ENCODE measurements at places on chromosomes 3 and 15. TPM values are rescaled to one million over a fixed set of nuclear protein-coding genes. Genes with fewer than 3 reads are reported as not detected.

Gene GOLGA6B
- total RNA-seq: not detected

Gene CPB1
- 2.1 TPM for total RNA-seq

Gene MORC1
- total RNA-seq: not detected

Gene DCLK3
- total RNA-seq: 2.6 TPM

Gene KCNAB1
- 4.2 TPM for total RNA-seq

Gene SLC51A
- 2.1 TPM for total RNA-seq

Gene COLQ
- total RNA-seq: 14.1 TPM

Gene SUCNR1
- 0.52 TPM for total RNA-seq

Gene FRMD5
- 3.7 TPM for total RNA-seq

Gene WDR5B
- total RNA-seq: 4.7 TPM

Gene PATL2
- 2.6 TPM for total RNA-seq

Gene SI
- not detected for total RNA-seq

Gene IL20RB
- 0.52 TPM for total RNA-seq

Gene AHSG
- 0.52 TPM for total RNA-seq

Gene NSUN3
- 17.2 TPM for total RNA-seq

Gene TRPC1
- 32.9 TPM for total RNA-seq

Gene SERPINI2
- not detected for total RNA-seq

Gene CLDN1
- 1.6 TPM for total RNA-seq

Gene KBTBD13
- 1.6 TPM for total RNA-seq

Gene GPR27
- 1.6 TPM for total RNA-seq

Gene MED12L
- total RNA-seq: 8.9 TPM

Gene CHRNA7
- 0.52 TPM for total RNA-seq

Gene COL6A6
- total RNA-seq: 103 TPM

Gene ZMYND10
- 0.52 TPM for total RNA-seq

Gene GOLGA8B
- total RNA-seq: 8.4 TPM

Gene ATP13A5
- not detected for total RNA-seq

Measured in skeletal muscle tissue (tissue), 5 donors.